NCI-H524 (cell line): ENCODE measurements at places on chromosomes 7 and 10.

- no peak for DNase-seq
Measured at GRCh38 chr10:69406302-69406811, 10.4 kb downstream of the TACR2 start.

- no peak for DNase-seq
Measured at GRCh38 chr7:46244757-46245156, 323.7 kb upstream of the IGFBP3 start.

GRCh38 chr7:128021366-128021765 is 9.9 kb downstream of the LRRC4 start:
- no peak for DNase-seq

DNA sequence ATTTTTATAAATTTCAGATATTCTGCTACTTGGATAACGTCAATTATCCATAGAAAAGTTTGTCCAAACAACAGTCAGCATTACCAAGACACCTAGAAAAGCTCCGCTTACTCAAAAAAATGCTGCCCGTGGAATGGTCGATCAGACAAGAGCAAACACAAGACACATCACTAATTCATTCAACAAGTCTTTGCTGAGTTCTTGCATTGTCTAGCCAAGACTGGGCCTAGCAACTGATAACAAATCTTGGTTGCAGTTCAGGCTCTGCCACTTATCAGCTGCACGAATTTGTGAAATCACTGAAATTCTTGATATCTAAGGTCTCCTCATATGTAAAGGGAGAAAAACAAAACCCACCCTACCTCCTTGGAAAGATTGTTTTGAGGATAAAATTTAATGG is 168.3 kb downstream of the AKR1D1 start:
- DNase-seq, result no peak

GRCh38 chr10:34206078-34206934 is 608.8 kb downstream of the PARD3 start:
- no peak for DNase-seq

GRCh38 chr7:70797109-70797514 is 334.8 kb upstream of the GALNT17 start:
- no peak for DNase-seq

DNA sequence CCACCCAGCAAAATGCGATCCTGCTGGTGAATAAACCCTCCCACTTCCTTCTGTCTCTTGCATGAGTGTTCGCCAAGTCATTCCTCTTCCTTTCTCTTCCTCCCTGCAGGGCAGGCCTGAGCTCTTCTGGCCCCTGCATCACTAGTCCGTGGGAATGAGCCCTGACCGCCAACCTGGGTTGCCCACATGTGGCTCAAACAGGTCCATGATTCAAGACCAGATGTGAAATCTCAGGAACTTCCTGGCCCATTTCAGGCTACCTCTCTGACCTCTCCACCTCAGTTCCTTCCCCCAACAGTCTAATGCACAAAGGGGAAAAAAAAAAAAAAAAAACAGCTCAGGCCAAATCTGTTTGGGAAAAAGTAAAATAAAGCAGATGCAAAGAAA is 5.4 kb upstream of the YWHAG start:
- DNase-seq, result no peak

- no peak for DNase-seq
Measured at GRCh38 chr10:76491216-76491615, 1059.8 kb downstream of the LRMDA start.

DNA sequence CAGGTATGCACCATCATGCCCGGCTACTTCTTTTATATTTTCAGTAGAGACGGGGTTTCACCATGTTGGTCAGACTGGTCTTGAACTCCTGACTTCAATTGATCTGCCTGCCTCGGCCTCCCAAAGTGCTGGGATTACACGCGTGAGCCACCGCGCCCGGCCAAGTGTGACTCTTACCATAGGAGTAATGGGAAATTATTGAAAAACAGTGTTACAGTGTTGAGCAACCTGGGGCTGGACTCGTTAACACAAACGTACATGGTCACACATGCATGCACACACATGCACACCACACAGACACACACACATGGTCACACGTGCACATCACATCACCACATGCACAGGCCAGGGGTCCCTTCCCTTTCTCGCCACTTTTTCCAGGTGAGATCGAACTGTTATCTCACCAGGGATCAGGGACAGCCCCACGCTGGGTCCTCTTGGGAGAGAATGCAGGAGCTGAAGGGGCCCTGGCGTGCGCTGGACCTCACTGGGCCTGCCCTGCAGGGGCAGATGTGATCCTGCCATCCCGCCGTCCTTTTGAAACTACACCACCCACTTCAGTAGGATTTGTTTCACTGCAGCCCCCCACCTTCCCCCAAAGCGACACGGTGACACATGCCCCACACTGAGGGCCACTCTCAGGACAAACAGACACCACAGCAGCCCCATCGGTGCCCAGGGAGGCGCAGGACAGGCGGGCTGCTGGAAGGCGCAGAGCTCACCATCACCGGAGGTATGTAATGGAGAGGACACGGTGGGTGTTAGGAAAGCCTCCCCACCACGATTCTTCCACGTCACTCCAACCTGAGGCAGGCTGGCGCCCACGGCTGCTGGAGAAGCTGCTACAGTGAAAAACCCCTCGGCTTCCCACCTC is 10.2 kb downstream of the RADIL start:
- no peak for DNase-seq

DNA sequence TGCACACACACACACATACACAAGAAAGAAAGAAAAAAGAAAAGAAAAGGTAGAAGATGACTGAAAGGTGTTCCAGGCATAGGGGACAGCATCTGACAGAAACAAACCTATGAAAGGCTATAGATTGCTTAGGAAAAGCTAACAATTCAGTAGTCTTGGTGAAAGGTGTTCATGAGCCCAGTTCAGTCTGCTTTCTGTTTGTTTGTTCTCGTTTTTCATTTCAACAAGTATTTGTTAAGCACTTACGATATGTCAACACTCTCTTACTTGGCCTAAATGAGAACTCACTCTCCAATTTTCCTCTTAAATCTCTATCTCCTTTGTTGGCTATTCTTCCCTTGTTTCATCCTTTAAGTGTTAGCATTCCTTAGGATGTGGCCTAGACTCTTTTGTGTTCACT is 133.2 kb downstream of the GRM8 start:
- no peak for DNase-seq

- no peak for DNase-seq
Measured at GRCh38 chr10:6139470-6139869, 50.6 kb downstream of the RBM17 start.

DNA sequence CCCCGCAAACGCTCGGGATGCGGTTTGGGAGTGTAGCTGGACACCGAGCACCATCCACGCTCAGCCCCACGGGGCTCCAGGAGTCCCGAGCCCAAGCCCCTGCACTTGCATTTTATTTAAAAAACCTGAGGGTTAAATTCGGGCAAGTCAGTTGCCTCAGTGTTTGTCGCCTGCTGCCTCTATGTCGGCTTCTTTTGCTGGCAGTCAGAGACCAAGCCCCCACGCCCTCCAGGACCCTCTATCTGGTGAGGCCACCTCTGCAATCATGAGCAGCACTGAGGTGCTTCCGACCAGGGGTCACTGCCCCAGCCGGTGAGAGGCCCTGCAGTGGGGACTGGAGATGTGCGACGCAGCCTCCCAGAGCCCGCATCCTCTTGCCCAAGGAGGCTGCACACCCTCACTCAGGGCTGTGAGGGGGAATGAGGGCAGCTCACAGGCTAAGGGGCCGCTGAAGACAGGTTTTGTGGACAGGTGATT is 13.3 kb upstream of the ZNF273 start:
- no peak for DNase-seq

- DNase-seq, result peak; percentile 46
Measured at GRCh38 chr10:31940839-31941653, 12.4 kb upstream of the ARHGAP12 start.

- DNase-seq, result no peak
Measured at GRCh38 chr7:74030861-74031260, 2.9 kb downstream of the ELN start.

DNA sequence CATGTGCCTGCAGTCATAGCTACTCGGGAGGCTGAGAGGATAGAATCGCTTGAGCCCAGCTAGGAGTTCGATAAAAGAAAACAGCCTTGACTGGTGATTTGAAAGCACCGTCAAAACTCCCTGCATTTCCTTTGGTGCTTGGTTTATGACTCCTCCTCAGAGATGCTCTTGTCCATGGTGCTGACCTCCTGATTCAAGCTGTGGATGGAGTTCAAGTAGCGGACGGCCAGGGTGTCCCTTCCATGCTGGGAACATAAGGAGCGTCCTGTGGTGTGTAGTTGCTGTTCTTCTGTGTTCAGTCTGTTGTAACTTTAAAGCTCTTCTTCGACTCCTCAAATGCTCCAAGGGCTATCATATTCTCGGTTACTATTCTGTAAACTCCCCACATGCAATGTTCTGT is 382.5 kb upstream of the KIAA1217 start:
- DNase-seq, result no peak

DNA sequence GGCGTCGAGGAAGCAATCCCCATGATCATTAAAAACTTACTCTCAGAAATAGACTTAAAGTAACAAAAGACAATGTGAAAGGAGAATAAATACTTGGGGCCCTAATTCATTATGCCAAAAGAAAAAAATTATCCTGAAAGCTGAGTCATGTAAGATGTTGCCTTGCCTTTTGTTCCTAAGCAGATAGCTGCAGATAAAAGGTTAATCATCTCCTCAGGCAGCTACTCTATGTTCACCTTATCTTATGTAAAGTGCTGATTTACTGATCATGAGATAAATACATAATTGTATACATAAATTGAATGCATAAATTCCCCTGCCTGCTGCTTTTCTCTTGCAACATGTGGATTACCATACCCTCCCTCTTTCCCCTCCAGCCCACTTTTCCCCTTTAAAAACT is 28.1 kb upstream of the CREB3L2 start:
- DNase-seq, result no peak

GRCh38 chr7:157312941-157313340 is 23.9 kb upstream of the DNAJB6 start:
- no peak for DNase-seq

- no peak for DNase-seq
Measured at GRCh38 chr7:50860174-50860573, 77.5 kb upstream of the GRB10 start.

- DNase-seq, result peak; percentile 63
Measured at GRCh38 chr10:113052076-113052830, 102.2 kb downstream of the TCF7L2 start.

DNA sequence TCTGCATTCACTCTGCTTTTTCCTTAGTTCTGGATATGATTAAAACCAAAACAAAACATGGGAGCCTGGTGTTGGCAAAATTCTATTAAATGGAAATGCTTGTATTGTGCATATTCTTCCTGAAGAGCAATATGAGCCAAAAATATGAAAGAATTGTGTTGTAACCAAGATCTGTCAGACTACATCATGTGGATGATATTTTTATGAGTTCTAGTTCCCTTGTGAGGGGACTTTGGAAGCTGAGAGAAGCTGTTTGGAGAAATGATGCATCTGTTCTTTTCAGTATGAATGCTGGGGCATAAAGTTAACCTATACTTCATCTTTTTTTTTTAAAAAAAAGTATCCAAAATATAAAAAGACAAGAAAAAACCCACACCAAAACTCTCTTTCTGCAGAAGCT is 782.7 kb downstream of the ANKRD7 start:
- DNase-seq, result no peak

DNA sequence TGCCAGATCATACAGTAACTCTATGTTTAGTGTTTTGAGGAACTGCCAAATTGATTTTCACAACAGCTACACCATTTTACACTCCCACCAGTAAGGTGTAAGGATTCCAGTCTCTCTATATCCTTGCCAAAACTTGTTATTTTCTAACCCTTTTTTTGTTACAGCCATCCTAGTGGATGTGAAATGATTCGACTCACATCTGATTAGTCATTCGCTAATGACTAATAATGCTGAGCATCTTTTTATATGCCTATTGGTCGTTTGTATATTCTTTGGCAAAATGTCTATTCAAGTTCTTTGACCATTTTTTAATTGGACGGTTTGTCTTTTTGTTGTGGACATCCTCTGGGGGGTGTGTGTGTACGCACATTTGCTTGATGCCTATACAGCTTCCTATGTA is 142.8 kb downstream of the DGKB start:
- no peak for DNase-seq

GRCh38 chr10:43960981-43961380 is 312.3 kb upstream of the ZNF32 start:
- no peak for DNase-seq

DNA sequence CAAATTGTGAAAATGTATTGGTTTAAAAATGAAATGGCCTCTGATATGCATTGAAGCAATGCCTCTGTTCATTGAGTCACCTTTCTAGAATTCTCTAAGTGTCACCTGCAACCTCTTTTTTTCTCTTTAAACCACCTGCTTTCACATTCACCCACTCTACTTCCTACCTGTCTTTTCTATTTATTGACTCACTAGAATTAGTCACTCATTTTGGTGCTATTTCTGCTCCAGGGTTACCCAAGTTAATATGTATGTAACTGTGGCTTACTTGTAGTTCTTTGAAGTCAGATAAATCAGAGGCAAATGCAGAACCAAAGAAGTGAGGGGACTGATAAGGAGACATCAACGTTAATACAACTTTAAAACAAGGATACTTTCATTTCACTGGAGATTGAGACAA is 674.7 kb downstream of the CCSER2 start:
- no peak for DNase-seq

DNA sequence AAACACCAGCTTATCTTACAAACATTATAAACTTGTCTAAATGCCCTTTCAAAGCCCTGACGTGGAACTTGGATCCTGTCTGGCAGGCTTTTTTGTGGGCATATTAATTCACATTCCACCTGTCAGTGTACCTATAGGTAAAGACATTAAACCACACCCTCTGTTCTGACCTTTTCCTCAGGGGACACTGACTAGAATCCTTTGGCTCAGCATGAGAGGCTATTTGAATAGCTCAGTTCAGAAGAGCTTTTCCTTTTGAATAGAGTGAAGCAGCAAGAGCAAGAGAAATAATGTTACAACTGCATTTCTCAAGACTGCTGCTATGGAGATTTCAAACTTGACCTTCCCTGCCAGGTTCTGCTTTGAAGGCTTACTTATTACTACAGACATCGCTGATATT is 76.9 kb downstream of the CYP51A1 start:
- DNase-seq, result no peak

DNA sequence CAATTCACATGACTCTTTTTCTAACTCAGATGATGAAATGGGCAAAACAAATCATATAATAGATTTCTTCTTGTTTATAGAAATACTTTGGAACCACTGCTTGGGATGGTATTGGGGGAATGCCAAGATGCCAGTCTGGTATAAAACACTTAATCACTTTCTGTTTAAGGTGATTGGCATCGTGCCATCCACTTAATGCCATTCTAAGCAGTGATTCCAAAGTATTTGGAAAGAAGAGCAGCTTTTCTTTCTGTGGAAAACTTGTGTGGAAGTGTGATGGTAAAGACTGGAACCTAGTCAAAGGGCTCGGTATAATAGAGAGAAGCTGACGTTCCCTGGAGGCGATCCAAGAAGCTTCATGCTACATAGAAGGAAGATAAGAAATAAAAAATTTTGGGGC is 120.6 kb downstream of the TMEM26 start:
- peak; percentile 18 for DNase-seq

GRCh38 chr7:1928645-1929348 is 258.7 kb downstream of the ELFN1 start:
- DNase-seq, result no peak
